Fibroblast of skin of scalp (primary cell): ENCODE measurements at places on chromosomes 1 and 21.
A peak's percentile ranks its signal among the peaks of the same experiment; 100 is the strongest.

- no peak for DNase-seq
Observed at GRCh38 chr1:182617014-182617429, 12.8 kb upstream of the RGS16 start.

GRCh38 chr1:180486092-180486491 lies 16.3 kb downstream of the ACBD6 start:
- DNase-seq, result no peak

- no peak for DNase-seq
Observed at GRCh38 chr1:115564201-115564600, 77.6 kb upstream of the VANGL1 start.

DNA sequence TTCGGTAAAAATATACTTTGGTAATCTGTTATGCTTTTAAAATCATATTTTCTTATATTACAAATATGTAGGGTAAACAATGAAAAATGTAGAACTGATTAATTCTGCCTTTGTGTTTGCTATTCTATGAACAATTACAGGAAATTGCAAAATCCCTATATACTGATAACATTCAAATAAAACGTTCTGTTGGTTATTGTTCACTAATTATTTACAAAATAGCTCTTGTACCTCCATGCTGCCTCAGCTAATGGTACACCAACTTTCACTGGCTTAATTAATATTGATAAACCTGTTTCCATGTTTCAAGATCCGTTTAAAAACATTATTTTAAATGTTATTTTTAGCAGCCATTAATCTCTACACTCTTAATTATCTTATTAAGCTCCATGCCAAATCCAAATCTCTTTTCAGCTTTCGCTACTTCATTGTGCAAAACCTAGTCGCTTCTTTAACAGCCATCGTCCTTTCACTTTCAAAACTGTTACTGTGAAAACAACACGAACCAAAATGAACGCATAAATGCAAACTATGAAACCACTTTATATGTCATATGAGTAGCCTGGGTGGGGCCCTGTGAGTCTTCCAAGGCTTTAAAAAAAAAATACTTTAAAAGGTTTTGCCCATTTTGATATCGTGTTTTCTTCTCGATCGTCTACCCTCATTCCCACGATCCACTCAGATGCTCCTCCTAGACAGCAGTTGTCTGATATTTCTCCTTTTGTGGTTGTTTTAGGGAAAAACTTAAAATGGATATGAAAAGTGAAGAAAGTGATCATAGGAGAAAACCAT lies 807.1 kb downstream of the USP25 start:
- DNase-seq, result no peak

- DNase-seq, result no peak
Observed at GRCh38 chr1:44596511-44596910, 77.8 kb downstream of the TMEM53 start.

DNA sequence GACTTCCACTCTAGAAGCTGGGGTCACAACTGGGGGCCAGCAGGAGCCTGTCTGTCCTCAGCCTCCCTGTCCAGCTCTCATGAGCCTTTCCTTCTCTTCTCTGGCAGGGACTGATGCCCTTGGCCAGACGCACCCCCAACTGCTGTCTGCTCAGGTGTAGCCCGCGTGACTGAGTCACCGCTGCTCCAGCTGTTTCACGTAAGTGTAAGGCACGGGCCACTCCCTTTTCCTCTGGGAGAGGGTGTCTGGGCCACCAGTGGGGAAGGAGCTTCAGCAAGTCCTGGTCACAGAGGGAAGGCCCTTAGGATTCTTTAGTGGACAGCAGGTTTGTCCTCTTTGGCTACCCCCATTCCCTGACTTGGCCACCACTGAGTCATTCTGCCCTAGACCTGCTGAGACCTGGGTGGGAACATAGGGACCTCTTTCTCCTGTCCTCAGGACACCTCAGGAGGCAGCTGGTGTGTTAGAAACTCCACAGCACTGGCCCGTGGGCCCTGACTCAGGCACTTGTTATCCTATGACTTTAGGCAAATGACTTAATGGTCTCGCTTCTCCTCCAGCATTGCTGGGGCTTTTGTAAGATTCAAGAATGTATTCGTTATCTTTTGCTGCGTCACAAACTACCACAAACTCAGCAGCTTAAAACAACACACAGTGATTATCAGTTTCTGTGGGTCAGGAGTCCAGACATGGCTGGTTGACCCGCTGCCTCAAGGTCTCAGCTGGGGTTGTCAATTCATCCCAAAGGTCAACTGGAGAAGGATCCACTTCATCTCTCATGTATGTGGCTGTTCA lies 64.8 kb downstream of the FAM163A start:
- DNase-seq, result peak; percentile 38

- no peak for DNase-seq
Observed at GRCh38 chr1:87370544-87370943, 41.9 kb downstream of the LMO4 start.

DNA sequence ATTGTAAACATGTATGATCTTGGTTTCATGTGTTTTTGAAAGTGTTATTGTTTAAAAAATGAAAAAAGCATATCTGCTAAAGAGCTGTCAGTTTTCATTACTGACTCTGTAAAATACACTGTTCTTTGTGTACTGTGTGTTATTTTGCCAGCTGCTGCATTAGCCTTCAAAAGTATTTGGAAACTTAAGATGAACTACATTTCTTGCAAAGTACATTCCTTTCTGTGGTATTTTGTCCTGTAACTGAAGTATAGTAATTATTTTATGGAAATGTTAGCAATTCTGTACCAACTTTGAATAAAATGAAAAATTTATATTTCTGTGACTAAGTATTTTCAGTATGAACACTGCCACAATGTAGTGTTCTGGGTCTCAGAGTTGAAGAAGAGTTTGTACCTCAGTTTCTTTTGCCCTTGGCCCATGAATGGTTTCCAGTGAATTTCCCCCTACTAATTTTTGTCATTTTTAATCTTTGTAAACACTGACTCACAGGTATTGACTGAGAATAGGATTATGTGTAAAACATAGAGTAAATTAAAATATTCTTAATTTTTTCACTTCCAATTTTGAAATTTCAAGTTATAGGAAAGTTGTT lies 32.7 kb downstream of the MRPS6 start:
- no peak for DNase-seq

GRCh38 chr1:2099886-2100779 lies 49.9 kb downstream of the PRKCZ start:
- DNase-seq, result no peak

DNA sequence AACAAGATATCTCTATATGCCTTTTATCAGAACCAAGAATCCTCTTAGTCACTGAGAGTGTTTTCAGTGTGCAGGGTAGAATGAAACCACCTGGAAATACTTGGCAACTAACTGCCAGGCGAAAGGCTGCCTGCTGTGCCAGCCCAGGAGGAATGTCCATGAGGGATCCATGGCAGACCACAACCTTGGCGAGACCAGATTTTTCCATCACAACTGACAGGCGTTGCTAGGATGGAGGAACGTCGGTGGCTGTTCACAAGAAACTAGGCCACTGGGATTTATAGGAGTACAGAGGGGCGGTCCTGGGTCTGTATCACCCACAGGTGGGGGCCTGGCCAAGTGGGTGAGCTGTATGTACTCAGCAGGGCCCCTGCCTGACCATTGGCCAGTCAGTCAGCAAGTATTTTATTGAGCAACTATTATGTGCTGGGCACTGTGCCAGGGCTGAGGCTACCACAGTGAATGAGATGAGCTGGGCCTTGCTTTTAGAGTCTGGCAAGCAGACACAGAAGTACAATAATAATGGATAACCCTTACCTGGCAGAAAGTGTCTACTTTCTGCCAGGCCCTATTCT lies 199.4 kb downstream of the FOXD2 start:
- DNase-seq, result no peak

DNA sequence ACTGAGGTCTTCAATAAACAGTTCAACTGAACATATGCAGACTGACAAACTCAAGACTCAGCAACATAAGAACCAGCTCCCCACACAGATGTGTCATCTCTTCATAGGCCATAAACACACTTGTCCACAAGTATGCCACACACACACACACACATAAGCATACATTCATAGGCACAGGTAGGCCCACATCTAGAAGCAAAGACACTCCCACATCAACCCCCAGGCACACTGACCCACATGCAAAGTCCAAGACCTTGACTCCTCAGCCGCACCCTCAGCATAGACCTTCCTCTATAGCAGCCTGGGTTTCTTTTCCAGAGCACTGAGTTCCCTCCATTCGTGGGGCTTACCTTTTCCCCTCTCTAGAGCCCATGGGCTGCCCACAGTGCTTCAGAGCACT lies 1.4 kb downstream of the LAD1 start:
- no peak for DNase-seq

DNA sequence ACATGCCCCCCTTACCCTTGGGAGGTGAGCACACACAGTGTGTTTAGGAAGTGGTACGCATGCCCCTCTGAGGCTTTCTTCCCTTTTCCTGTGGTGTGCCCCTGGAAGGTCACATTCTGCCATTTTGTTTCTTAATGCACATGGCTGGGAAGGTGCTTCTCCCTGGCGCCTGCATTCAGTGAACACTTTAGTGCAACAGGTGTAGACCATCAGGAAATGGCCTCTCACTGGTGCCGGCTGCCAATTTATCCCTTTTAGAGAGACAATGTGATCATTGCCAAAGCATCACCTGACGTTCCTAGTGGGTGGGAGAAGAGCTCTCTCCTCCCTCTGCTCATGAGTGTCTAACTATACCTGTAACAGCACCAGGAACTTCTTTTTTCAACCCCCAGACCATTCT lies 51.8 kb upstream of the PDE9A start:
- DNase-seq, result no peak

- peak; percentile 36 for DNase-seq
Observed at GRCh38 chr1:184986250-184986649, 11.9 kb upstream of the NIBAN1 start.

DNA sequence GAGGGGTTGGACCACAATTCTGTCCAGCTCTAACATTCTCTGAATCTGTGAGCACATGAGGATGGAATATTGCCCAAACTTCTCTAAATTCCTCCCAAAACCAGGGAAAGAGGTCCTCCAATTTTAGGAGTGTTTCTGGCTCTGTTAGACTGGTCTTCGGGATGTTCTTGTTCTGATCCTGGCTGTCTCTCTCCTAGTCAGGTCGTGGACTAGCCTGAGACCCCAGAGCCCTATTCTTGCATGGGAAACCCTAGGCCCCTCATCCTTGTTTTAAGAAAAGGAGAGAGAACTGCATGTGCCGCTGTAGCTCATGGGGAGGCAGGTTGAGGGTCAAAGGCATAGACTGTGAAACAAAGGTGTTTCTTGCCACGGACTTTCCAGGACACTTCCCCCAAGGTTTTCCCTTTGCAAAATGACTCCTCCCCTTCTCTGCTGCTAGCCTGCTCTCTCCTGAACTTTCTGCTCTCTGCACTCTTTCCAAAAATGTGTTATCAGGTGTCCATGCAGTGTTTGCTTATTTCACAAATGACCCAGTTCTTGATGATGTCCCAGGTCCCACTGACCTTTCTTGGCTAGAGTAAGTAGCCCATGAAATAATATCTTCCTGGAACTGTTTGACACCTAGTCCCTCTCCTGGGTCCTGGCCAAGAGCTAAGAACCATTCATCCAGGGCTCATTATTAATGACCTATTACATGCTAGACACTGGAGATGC lies 29.3 kb upstream of the RD3 start:
- DNase-seq, result no peak

- no peak for DNase-seq
Observed at GRCh38 chr1:62849031-62849430, 65.1 kb downstream of the ATG4C start.

DNA sequence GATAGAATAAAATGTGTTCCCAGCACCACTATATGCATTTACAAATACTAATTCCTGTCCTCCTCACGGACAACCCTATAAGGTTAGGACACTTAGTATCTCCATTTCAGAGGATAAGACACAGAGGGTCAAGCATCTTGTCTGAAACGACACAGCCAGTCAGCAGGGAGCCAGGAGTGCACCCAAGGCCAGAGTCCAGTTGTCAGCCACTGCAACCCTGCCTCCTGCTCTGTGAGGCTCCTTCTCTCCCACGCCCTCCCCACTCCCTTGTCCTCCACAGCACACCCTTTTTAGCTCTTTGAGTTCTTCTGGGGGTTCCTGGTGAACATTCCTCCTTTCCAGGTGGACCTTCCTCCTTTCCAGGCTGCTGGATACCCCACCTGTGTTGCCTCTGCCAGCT lies 119.0 kb upstream of the TNR start:
- DNase-seq, result no peak

DNA sequence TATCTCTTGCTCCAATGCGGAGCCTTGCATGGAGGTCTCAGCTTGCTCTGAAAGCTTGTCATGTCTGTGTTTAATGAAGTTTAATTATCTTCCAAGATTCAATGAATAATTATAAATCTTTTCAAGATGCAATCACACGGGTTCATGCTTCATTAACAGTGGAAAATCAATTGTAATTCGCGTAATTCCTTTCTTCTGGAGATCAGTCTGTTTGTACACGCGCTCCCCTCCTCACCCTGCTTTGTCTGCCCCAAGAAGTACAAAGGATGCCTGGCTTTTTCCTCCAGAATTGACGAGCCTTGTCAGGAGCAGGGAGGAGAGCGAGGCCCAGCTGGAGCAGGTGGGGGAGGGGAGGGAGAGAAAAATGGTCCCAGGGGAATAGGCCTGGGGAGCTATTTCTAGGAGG lies 65.0 kb upstream of the DISP3 start:
- DNase-seq, result no peak

DNA sequence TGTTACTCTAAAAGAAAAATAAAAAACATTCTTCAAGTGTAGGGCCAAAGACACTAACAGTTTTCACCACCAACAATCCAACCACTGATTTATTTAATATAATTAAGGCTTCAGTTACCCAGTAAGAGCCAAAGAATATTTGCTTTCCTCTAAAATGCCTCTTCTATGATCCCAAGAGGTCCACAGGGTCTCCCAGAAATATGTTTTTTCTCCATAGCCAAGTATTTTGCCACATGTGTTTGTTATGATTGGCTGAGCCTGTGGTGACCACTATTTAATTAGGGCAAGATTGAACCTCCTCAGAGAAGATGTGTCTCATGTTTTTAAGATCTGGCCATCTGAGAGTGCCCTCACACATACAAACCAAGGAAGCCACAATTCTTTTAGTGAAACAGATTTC lies 135.9 kb downstream of the TPR start:
- DNase-seq, result peak; percentile 91

DNA sequence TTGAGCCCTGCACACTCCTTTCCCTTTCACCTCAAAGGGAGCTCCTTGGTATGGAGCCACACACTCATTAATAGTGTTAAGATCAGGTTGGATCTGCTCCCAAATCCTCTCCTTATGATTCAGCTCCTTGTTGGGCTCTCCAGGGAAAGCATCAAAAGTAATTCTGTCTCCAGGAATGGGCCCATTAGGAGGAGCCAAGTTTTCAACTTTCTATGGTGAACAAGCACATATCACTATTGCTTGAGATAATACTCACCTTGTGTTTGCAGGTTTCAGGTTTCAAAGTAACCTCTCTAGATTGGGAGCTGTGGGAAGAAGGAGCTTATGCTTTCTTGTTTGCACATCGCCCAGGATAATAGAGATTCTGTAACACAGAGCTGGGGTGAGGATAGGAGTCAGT lies 164.8 kb downstream of the TNFSF18 start:
- peak; percentile 45 for DNase-seq

- no peak for DNase-seq
Observed at GRCh38 chr1:152902636-152903035, 5.7 kb upstream of the IVL start.
